ENCODE measurements at places on chromosomes 3 and 15. TPM values are rescaled to one million over a fixed set of nuclear protein-coding genes. Genes with fewer than 3 reads are reported as not detected.

ITPKA gene
- total RNA-seq: 0.62 TPM

MOBP gene
- not detected for total RNA-seq

RNF7 gene
- total RNA-seq: 142 TPM

LPCAT4 gene
- total RNA-seq: 32.5 TPM

LRTM1 gene
- total RNA-seq: not detected

IL5RA gene
- total RNA-seq: not detected

SNX22 gene
- not detected for total RNA-seq

Measured in hair follicular keratinocyte (primary cell).